ENCODE measurements at places on chromosomes 5 and 9. TPM values are rescaled to one million over a fixed set of nuclear protein-coding genes. Genes with fewer than 3 reads are reported as not detected.

ENTPD8 gene
- total RNA-seq = 0.28 TPM

DNA sequence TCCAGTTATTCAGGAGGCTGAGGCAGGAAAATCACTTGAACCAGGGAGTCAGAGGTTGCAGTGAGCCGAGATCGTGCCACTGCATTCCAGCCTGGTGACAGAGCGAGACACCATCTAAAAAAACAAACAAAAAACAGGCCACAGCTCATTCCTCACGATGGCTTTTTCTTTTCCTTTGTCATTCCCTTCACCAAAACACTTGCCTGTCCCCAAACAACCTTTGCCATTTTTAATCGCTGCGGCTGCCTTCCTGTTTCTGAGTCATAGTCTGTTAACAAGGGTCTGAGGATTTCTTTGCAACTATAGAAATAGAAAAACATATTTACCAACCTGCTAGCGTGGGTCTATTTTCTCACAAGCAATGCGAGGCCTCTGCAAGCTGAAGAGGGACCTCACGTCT, 123.0 kb upstream of the FSTL4 start:
- no peak for DNase-seq

PTTG1 gene
- total RNA-seq = 17.1 TPM

DNA sequence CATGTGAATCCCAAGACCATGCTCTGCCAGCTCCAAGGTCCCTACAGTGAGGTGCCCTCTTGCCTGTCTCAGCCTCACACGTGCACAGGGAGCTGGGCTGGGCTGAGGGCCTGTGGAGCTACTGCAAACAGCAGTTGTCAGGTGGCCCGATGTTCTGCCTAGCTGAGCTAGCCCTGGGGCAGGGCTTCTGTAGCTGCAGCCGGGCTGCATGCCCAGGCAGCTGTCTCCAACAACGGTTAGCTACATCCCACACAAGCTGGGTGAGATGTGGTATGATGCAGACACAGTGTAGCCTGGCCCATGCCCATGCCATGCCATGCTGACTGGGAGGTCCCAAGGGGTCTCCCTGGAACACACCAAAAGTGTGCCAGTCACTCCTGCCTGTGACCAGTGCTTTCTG, 62.0 kb downstream of the MACROH2A1 start:
- H3K27ac ChIP-seq = no peak overlapping the region
- no peaks in the 10 kb centered on the region for H3K27me3 ChIP-seq
- H3K36me3 ChIP-seq = peaks cover 35% of the 10 kb centered on the region
- no peaks in the 10 kb centered on the region for H3K4me1 ChIP-seq
- H3K4me3 ChIP-seq = no peak overlapping the region

DNA sequence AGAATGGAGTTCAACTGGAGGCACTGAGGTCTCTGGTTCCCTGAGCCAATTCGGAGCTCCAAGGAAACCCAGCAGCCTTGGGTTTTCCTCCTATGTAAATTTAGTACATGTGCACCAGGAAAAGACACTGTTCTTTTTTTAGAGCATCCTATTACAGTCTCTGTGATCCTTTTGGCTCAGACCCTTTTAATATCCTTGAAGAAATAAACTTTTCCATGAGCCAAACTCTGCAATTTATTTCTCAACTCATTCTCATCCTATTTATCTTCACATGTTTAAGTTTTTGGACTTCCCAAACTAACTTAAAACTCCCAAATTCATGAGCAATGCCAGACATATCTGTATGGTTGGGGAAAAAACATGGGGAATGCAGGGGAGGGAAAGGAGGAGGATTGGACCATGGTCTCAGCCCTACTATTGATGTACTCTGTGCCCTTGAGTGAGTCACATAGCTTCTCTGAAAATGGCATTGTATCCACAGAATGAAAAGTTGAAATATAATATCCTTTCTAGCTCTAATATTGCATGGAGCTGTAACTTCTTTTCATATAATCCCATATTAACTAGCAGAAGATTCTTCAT, 76.6 kb downstream of the PAPPA start:
- DNase-seq = peak; percentile 90
- peaks cover 2% of the 10 kb centered on the region for H3K4me1 ChIP-seq
- no peaks in the 10 kb centered on the region for H3K27me3 ChIP-seq

- H3K27me3 ChIP-seq = no peaks in the 10 kb centered on the region
- H3K4me3 ChIP-seq = no peak overlapping the region
Measured at GRCh38 chr9:123239726-123240125, 28.7 kb downstream of the STRBP start.

DNA sequence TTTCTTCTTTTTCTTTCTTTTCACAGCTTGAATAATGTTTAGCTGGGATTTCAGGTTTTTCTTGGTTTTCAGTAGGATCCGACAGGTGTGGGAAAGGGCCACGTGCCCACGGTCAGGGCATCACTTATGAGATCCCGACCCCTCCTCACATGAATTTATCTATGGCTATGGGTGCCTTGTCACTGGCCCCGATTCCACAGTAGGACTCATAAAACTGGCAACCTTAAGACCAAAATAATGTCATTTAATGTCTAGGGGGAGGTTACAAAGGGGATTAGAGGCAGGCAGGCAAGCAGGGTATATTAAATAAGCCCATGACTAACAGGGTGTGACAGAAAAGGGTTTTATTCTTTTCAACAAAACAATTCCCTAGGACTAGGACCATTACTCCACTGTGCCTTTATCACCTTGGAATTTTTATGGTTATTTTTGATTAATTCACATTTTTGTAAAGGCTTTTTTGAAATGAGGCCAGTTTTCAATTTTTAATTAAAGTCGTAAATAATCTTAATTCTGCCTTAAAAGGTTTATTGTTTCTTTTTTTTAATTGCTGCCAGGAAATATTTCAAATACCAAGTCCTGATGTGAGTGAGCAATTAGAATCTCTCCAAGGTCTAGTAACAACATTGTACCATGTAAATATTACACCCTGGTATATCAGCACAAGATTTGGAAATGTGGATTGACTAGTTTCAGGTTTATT, 370.4 kb downstream of the GLIS3 start:
- no peak for DNase-seq
- no peaks in the 10 kb centered on the region for H3K4me1 ChIP-seq
- peaks cover 10% of the 10 kb centered on the region for H3K36me3 ChIP-seq
- H3K4me3 ChIP-seq = no peak overlapping the region
- no peak overlapping the region for H3K27ac ChIP-seq

GRCh38 chr5:93583768-93584595, 960 bp downstream of the NR2F1 start:
- no peaks in the 10 kb centered on the region for H3K4me1 ChIP-seq
- H3K27ac ChIP-seq = peak overlapping the region; percentile 86
- no peaks in the 10 kb centered on the region for H3K36me3 ChIP-seq

DNA sequence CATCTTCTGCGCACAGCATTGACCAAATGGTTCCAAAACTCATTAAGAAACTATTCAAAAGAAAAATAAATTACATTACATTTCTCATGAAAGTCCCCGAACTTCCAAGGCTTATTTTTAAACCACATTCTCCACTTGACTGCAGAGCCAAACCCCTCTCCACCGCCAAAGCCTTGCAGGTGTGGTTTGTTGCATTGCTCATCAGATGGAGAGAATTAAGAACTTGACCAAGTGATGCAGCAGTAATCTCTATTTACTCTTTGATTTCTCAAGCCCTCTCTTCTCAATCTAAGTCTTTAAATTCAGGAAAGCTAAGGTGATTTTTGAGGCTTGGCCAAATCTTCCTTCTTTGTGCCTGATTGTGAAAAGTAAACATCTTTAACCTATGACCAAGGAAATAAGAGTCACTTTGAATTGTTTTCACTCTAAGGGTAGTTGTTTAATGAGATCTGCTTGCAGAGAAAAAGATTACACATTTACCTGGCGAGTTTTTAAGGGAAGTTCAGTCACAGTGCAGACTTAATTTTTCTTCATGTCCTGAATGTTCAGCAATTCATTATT, 290.5 kb upstream of the ITGA1 start:
- H3K27me3 ChIP-seq = no peaks in the 10 kb centered on the region
- peak; percentile 7 for DNase-seq
- no peaks in the 10 kb centered on the region for H3K4me1 ChIP-seq
- no peaks in the 10 kb centered on the region for H3K36me3 ChIP-seq
- H3K27ac ChIP-seq = no peak overlapping the region

WNT8A gene
- total RNA-seq = not detected

GRCh38 chr5:148091991-148092964, 28.5 kb downstream of the SPINK5 start:
- DNase-seq = no peak
- H3K4me1 ChIP-seq = no peaks in the 10 kb centered on the region
- no peak overlapping the region for H3K27ac ChIP-seq
- H3K36me3 ChIP-seq = no peaks in the 10 kb centered on the region

- DNase-seq = no peak
- no peaks in the 10 kb centered on the region for H3K27me3 ChIP-seq
- peaks cover 22% of the 10 kb centered on the region for H3K4me1 ChIP-seq
- H3K4me3 ChIP-seq = no peak overlapping the region
Measured at GRCh38 chr5:61407706-61408270, 75.7 kb downstream of the ZSWIM6 start.

DNA sequence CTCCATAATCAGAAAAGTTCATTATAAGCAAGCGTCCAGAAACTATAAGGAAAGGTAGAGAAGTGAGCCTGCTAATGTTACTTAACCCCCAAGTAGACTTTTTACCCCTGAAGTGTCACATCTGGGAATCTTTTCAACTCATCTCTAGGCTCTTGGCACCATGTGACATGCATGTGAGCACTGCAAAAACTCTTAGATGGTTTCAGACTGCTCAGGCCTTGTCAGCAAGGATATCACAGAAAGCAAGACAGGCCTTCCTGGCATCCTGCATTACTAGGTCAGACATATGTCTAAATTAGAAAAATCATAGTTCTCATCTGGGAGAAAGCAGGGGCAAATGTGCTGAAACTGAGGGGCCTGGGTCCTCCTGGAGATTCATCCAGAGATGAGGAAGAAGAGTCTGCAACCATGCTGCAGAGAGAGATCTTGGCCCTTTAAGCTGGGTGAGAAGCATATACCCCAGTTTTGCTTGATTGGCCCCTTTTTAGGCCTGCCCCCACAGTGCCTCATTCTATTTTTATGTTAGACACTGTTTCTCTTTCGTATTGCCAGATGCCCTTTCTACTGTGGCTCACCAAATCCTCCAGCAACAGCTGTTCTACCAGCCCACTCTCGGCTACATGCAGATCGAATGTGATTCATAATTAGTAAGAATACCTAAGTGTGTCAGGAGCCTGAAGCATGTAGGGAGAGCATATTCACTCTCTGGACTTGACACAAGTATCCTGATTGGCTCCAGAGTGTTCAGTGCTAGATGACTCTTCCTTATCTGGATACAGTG, 19.0 kb downstream of the TMEM8B start:
- H3K36me3 ChIP-seq = no peaks in the 10 kb centered on the region
- no peak for DNase-seq
- peak overlapping the region; percentile 70 for H3K27ac ChIP-seq
- H3K27me3 ChIP-seq = no peaks in the 10 kb centered on the region
- no peak overlapping the region for H3K4me3 ChIP-seq

- no peaks in the 10 kb centered on the region for H3K4me1 ChIP-seq
- H3K27ac ChIP-seq = no peak overlapping the region
- DNase-seq = no peak
- no peak overlapping the region for H3K4me3 ChIP-seq
- H3K36me3 ChIP-seq = no peaks in the 10 kb centered on the region
- H3K27me3 ChIP-seq = no peaks in the 10 kb centered on the region
Measured at GRCh38 chr9:10387282-10387681, 225.5 kb downstream of the PTPRD start.

- no peaks in the 10 kb centered on the region for H3K27me3 ChIP-seq
- H3K4me1 ChIP-seq = no peaks in the 10 kb centered on the region
Measured at GRCh38 chr9:78574354-78575045, 277.6 kb downstream of the PSAT1 start.

MRRF gene
- total RNA-seq = 43.9 TPM

OLFML2A gene
- 12.5 TPM for total RNA-seq

- no peak overlapping the region for H3K27ac ChIP-seq
- H3K4me1 ChIP-seq = no peaks in the 10 kb centered on the region
- H3K27me3 ChIP-seq = no peaks in the 10 kb centered on the region
- no peaks in the 10 kb centered on the region for H3K36me3 ChIP-seq
Measured at GRCh38 chr5:133440467-133441115, 171.8 kb downstream of the FSTL4 start.

STPG3 gene
- not detected for total RNA-seq

NTRK2 gene
- total RNA-seq = 14.4 TPM

- H3K4me1 ChIP-seq = no peaks in the 10 kb centered on the region
- DNase-seq = peak; percentile 79
- peak overlapping the region; percentile 40 for H3K27ac ChIP-seq
- no peaks in the 10 kb centered on the region for H3K36me3 ChIP-seq
Measured at GRCh38 chr5:111582993-111583601, 70.8 kb upstream of the STARD4 start.

DNA sequence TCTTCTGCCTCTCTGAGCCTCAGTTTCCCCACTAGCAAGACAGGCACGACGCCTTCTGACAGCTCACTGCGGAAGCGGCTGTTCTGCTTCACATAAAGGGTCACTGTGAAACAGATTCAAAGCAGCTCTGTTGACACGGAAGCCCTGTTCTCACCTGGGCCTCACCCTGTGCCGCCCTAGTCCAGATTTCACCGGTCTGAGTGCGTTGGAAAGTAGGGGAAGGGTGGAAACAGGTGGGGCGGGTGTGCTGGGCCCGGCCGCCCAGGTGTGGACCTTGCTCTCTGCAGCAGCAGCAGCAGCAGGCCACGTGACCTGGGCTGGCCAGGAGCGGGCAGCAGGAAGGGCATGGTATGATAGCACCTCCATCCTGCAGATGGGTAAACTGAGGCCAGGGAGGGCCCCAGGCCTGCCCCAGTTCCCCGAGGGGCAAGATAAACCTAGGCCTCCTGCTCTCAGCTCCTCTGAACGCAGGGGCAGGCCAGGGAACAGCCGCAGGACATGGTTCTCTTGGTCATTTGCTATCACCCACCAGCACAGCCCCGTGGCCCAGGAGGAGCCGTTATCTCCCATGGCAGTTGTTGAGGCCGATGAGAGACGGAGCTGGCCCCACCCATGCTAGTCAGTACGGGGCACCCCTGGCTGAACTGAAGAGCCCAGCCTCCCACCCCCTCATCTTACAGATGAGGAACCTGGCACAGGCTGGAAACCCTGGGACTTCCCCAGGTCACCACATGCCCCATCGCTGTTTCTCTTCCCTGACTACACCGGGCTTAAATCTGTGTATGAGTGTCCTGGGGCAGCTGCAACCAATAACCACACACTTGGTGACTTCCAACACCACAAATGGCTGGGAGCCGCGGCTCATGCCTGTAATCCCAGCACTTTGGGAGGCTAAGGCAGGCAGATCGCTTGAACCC, 12.1 kb downstream of the PTGES2 start:
- DNase-seq = no peak
- H3K27ac ChIP-seq = no peak overlapping the region
- H3K4me1 ChIP-seq = peaks cover 7% of the 10 kb centered on the region
- no peak overlapping the region for H3K4me3 ChIP-seq

CCDC187 gene
- total RNA-seq = 16.8 TPM

DNA sequence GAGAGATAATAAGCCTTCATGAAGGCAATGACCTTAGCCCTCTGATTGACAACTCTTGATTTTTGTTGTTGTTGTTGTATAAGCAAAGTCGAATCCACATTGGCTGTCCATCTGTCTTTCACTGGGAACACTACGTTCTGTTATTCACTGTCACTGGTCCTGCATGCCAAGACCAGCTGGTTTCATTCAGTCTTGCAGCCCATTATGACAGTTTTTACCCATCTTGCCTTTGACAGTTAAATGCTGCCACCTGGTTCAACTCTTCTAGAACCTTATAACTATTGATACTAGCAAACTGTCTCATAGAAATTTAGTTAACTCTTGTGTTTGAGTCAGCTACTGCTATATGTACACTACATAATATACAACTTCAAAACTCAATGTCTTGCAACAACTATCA, 382.3 kb upstream of the CDH10 start:
- H3K4me3 ChIP-seq = no peak overlapping the region
- no peak overlapping the region for H3K27ac ChIP-seq
- DNase-seq = peak; percentile 91
- no peaks in the 10 kb centered on the region for H3K27me3 ChIP-seq

GRCh38 chr5:142609142-142609541, 76.7 kb downstream of the FGF1 start:
- no peak overlapping the region for H3K4me3 ChIP-seq
- H3K27me3 ChIP-seq = no peaks in the 10 kb centered on the region
- H3K36me3 ChIP-seq = no peaks in the 10 kb centered on the region
- H3K27ac ChIP-seq = peak overlapping the region; percentile 68

ADAMTS12 gene
- 4.8 TPM for total RNA-seq
